ENCODE measurements at places on chromosomes 11 and 22.
A peak's percentile ranks its signal among the peaks of the same experiment; 100 is the strongest.

DNA sequence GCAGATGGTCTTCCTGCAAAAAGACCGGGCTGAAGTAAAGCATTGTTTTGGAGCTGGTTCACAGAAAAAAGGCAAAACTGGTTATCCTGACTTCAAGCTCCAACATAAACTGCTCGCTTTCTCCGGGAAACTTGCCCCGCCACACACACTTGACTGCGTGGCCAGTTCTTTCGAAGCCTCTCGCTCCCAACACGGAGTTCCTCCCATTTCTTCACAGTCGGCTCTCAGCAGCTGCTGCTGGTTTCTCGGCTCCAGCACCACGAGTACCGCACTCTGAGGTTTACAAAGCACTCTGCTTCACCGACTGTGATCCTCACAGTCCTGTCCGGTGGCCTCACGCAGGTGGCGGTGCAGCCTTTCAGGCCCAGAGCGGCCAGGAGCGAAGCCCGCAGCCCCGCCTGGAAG is 264 bp downstream of the CHEK1 start:
- DNase-seq, result no peak

- no peak for DNase-seq
Measured at GRCh38 chr11:111542606-111543275, 2.2 kb downstream of the LAYN start.

DNA sequence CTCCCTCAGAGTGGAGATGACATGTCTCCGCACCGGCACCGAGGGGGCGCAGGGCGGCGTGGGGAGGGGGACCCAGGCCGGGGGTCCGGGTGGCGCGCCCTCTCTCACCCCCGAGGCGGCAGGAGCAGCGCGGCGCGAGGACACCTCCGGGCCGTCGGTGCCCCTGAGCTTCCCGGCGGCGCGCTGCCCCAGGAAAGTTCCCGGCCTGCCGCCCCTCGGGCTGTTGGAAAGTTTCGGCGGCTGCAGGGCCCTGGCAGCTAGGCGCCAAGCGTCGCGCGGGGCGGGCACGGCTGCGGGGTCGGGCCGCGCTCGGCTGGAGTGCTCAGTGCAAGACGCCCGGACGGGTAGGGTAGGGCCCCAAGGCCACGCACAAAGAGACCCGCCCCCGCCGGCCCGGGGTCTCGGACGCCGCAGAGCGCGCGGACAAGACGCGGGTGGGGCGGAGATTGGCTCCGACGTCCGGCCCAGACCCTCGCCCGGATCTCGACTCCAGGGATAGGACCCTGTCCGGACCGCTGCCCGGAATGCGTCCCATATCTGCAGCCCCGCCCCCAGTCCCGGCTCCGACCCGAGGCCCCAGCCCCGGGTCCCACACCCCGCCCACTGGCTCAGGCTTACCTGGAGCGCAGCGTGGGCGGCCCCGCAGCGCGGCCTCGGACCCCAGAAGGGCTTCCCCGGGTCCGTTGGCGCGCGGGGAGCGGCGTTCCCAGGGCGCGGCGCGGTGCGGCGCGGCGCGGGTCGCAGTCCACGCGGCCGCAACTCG is 471 bp downstream of the ARVCF start:
- DNase-seq, result no peak

GRCh38 chr22:50091092-50091768 is 1.4 kb downstream of the MOV10L1 start:
- no peak for DNase-seq

GRCh38 chr11:83695046-83695445 is 408.9 kb upstream of the CCDC90B start:
- no peak for DNase-seq

- no peak for DNase-seq
Measured at GRCh38 chr11:92623055-92623454, 346.4 kb upstream of the MTNR1B start.

GRCh38 chr11:115653076-115653475 is 148.9 kb upstream of the CADM1 start:
- no peak for DNase-seq

GRCh38 chr22:40414311-40414710 is 43.9 kb downstream of the SGSM3 start:
- DNase-seq, result no peak

GRCh38 chr11:8227156-8228152 is 36.2 kb downstream of the LMO1 start:
- DNase-seq, result no peak

GRCh38 chr11:78460471-78460870 is 42.9 kb upstream of the GAB2 start:
- no peak for DNase-seq

DNA sequence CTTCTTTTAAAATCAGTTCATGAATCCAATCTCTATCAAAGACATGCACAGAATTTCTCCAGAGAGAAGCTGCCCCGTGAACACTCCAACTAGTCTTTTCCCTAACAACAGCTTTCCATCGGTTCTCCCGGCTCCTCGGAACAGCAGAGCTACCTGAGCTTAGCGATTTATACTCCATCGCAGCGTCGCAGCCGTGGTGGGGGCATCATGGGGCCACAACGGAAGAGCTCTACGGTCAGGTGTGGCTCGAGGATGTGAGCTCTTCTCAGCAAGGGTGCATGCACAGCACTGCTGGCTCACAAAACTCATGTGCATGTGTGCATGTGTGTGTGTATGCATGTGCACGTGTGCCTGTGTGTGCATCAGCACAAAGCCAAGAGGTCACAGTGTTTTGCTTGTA is 11.7 kb upstream of the MOB2 start:
- DNase-seq, result no peak

- no peak for DNase-seq
Measured at GRCh38 chr11:40215556-40215955, 1243.9 kb downstream of the LRRC4C start.

GRCh38 chr11:34239465-34240149 is 118.2 kb downstream of the ABTB2 start:
- no peak for DNase-seq

DNA sequence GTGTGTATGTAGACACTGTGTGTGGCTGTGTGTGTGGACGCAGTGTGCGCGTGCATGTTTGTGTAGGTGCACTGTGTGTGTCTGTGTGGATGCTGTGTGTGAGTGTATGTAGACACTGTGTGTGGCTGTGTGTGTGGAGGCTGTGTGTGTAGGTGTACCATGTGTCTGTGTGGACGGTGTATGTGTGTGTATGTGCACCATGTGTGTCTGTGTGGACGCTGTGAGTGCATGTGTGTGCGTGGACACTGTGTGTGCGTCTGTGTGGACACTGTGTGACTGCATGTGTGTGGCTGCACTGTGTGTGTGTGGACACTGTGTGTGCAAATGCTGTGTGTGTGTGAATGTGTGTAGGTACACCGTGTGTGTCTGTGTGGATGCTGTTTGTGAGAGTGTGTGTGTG is 10.3 kb downstream of the TRPM5 start:
- no peak for DNase-seq

DNA sequence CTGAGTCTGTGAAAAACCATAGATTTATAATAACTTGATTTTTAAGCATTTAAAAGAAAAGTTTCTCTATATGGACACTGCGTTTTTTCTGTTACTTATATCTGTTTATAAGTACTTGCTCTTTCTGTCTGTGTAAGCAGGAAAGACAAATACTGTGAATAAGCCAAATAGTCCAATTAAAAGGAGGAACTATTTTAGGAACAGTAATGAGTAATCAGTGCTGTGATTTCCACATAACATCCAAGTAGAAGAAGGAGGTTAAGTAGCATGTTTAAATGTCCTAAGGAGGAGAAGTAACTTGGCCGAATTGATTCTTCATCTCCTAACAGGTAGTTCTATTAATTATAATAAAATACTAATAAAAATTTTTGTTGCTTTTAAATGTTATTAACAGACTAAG is 40.8 kb downstream of the ZNF214 start:
- no peak for DNase-seq

- DNase-seq, result no peak
Measured at GRCh38 chr11:19728436-19728835, 15.8 kb downstream of the NAV2 start.

GRCh38 chr11:76621868-76622267 is 48.7 kb downstream of the LRRC32 start:
- DNase-seq, result no peak

DNA sequence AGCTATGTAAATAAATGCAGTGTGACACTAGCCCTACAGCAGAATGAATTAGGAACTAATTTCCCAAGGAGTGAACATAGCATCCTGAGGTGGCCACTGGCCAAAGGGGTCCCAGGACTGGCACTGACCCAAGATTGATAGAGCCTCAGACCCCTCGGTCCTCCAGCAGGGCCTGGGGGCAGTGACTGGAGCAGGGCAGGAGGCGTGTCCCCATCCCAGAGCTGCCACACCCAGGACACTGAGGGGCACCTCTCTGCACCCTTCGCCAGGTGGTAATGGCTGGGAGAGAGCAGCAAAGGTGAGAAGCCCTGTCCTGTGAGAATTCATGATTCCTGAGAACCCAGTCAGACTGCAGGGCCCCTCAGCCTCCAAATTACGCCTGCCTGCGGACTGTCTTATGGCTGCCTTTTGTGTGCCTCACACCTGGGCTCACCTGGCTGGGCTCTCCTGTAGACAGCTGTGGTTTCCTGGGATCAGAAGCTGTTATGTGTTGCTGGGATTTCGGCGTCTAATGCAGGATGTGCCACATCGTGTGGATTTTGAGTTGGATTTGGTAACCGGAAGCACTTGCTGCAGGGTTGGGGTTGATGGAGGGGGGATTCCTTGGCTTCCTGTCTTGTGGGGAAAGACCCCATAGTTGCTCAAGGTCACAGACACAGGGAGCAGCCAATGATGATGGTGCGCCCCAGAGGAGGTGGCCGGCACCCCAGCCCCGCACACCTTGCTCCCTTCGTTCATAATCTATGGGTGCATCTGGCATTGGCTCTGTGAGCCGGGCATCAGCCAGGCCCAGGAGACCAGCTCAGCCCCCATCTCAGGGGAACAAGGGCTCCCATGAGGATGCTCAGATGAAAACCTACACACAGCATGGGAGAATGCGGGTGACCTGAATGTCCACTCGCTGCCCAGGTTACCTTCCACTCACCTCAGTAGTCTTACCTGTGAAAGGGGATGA is 582.9 kb downstream of the BRD1 start:
- DNase-seq, result no peak

- DNase-seq, result no peak
Measured at GRCh38 chr11:102964867-102965266, 9.3 kb upstream of the MMP13 start.

- DNase-seq, result no peak
Measured at GRCh38 chr11:128734103-128734831, 40.4 kb downstream of the FLI1 start.

- no peak for DNase-seq
Measured at GRCh38 chr11:47378010-47378835, at the start of gene SPI1. Gene SPI1 (minus strand): TSS chr11:47378547. CDS start chr11:47378353, 194 bp downstream.

DNA sequence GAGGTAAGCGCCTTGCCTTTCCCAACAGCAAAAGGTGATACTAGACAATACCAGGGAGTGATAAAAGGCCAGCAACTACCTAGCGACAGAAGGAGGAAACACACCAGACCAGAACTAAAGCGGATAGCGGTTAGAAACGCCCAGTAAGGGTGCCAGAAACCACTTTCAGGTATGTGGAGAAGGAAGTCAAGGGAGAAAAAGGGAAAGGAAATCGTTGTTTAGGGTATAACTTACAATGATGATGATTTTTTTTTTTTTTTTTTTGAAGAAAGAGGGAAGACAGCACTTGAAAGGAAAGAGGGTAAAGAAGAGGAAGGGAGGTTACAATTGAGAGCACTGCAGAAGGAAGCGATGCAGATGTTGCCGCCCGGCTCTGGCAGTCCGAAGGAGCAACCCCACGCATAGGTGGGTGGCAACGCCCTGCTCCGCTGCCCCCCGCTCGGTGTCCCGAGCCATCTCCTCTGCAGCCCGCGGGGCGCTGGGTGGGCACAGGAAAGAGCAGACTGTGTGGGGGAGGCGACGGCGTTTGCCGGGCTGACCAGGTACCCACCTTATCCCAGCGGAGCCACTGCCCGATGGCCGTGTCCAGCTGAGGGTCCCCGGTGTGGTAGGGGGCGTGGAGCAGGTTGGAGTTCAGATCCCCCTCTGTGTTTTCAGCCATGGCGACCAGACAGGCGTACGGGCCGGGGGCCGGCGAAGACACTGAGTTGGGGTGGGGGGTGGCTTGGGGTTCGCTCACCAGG is 561 bp downstream of the PGM2L1 start:
- no peak for DNase-seq

DNA sequence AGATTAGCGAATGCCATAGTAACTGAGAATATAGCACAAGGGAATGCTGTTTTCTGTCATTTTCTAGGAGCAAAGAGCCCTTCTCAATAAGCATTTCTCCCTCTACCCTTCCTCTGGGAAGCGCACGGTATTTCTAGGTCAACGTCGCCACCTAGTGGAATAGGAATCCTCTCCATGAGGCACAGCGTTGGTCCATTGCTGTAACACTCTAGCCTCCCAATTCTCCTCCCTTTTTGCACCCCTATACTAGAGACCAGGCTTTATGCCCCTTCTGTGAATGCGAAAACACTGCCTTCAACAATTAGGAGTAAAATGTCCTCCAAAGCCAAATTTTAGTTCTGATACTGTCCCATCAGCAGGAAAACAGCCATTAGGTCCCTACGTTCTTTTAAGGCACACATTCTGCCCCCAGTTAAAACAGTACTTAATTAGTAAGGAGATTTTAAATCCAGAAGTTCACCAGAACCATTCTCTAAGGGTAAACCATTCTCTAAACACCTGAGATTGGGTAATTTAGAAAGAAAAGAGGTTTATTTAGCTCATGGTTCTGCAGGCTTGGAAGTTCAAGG is 12.8 kb upstream of the HYLS1 start:
- peak; percentile 57 for DNase-seq

DNA sequence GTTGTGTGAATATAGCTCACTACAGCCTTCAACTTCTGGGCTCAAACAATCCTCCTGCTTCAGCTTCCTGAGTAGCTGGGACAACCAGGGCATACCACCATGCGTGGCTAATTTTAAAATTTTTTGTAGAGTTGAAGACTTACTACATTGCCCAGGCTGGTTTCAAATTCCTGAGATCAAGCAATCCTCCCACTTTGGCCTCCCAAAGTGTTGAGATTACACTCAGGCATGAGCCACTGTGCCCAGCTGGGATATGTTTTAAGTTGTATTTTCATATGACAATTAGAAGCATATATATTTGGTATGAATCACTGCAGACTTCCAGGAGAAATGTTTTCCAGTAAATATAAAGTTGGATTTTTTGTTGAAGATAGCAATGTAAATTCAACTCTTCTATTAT is 15.4 kb downstream of the DDX10 start:
- no peak for DNase-seq

DNA sequence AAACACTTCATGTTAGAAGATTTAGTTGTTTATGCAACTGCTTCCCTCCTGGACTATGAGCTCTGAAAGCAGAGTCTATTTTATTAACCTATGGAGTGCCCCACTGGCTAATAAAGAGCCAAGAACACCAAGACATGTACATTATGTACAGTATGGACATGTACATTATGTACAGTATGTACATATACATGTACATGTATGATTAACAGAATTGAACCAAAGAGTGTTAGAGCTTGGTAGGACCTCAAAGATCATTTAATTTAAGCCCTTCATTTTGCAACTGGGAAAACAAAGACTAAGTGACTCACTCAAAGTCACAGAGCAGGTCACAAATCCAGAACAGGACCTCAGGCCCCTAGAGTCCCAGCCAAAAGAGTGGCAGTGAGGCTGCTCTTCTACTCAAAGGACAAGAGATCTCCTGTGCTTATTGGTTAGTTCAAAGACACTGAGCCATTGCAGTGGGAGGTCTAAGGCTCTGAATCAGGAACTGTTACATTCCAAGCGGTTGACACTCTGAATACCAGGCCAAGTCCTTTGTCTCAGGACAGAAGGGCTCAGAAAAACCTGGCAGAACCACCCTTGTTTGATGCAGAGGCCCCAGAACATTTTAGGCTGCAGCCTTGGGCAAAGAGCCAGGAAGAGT is 103.8 kb downstream of the FAM168A start:
- no peak for DNase-seq

- DNase-seq, result no peak
Measured at GRCh38 chr11:133635244-133635739, 103.0 kb upstream of the OPCML start.

GRCh38 chr22:22021162-22021750 is 38.7 kb upstream of the TOP3B start:
- no peak for DNase-seq
